ENCODE measurements at places on chromosomes 3 and 15. TPM values are rescaled to one million over a fixed set of nuclear protein-coding genes. Genes with fewer than 3 reads are reported as not detected.

PAK6 gene
- total RNA-seq = 21.0 TPM

LTK gene
- total RNA-seq = not detected

CD200R1 gene
- not detected for total RNA-seq

H1-8 gene
- total RNA-seq = not detected

CFAP44 gene
- 0.16 TPM for total RNA-seq

PLCB2 gene
- 1.3 TPM for total RNA-seq

MUSTN1 gene
- 1.6 TPM for total RNA-seq

PDZRN3 gene
- 4.2 TPM for total RNA-seq

ZNF592 gene
- 7.5 TPM for total RNA-seq

ITIH1 gene
- not detected for total RNA-seq

RBP2 gene
- total RNA-seq = not detected

Measured in hair follicular keratinocyte (primary cell).